ENCODE measurements at places on chromosomes 5 and 9. TPM values are rescaled to one million over a fixed set of nuclear protein-coding genes. Genes with fewer than 3 reads are reported as not detected.

DNA sequence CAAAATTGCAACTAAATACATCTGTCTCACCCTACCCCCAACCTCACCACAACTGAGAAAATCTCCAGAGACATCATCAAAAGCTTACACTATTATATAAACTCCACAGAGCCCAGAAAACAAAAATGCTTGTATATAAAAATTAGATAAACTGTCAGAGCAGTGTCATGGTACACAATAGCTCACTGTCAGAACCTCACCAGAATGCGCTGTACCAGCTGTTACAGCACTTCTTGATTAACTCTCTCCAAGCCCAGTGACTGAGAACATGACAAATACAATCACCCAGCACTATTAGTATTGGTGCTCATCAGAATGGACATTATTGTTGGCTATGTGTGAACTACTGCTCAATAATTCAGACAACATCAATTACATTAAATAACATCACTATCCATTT, 65.7 kb downstream of the ZDHHC21 start:
- no peak for DNase-seq

GRCh38 chr9:126343271-126343700, 16.7 kb downstream of the MVB12B start:
- DNase-seq, result no peak

DNA sequence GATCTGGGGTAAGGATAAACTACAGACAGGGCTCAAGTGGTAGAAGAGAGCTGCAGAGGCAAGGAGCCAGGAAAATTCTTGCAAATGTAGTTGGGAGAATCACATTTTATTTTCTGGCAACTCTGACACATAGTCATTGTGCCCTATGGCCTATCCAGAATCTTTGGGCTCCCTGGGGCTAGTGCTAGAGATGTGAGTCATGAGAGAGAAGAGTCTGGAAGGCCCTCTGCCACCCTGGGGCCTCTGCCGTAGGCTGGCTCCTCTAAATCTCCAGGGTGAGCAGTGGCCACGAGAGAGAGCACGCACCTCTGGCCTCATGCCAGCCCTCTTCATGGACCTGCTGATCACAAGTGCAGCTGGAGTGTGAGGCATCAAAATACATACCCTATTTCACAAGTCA, 74.3 kb upstream of the SSBP2 start:
- no peak for DNase-seq

- DNase-seq, result no peak
These were observed 24.3 kb upstream of the AFF4 start for GRCh38 chr5:132987531-132988408.

- no peak for DNase-seq
These were observed 217.6 kb downstream of the NDUFS4 start for GRCh38 chr5:53777864-53778618.

The TUSC1 gene
- polyA plus RNA-seq, result 20.4 TPM
